ENCODE measurements at places on chromosomes 7 and 10.

- no peak for DNase-seq
These were observed 96.4 kb downstream of the CUX1 start for GRCh38 chr7:101913851-101914250.

DNA sequence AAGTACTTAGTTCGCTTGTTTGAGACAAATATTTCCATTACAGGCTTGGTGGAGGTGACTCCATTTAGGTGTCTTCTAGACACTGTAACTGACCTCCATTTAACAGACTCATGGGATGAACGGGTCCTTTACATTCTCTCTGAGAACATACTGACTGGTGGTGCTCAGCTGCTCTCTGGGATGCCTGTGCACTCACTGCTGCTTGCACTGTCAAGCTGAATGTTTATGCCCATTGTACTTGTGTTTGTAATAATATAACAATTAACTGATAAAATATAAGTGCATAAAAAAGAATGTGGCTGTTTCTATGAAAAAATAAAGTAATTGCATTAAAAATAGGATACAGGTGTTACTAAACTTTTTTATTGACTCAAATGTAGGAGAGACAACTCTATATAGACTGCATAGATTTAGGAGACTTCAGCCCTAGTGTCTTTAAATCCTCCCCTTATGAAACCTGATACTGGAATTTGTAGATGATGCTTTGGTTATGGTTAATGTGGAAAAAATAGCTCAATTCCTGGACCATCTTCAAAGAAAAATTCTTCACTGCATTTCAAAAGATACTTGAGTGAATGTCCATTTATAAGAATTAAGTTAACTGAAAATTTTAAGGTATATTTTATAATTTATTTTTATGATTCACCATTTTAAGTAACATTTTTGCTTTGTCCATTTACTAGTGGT lies 85.4 kb downstream of the CDK14 start:
- no peak for DNase-seq

- no peak for DNase-seq
These were observed 707.2 kb downstream of the PARD3 start for GRCh38 chr10:34107626-34108516.

- DNase-seq = peak; percentile 63
These were observed 139.3 kb upstream of the COBL start for GRCh38 chr7:51455948-51456347.

DNA sequence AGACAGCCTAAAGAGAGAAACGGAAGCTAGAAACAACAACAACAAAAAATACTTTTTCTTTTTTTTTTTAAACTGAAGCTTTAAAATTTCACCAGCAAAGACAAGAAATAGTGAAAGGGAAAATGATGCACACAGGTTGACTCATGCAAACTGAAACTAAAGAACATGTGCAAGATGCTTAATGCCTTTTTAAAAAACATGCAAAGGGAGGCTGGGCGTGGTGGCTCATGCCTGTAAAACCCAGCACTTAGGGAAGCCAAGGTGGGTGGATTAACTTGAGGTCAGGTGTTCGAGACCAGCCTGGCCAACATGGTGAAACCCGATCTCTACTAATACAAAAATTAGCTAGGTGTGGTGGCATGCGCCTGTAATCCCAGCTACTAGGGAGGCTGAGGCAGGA lies 15.1 kb upstream of the CUBN start:
- DNase-seq = no peak

- DNase-seq = no peak
These were observed 147.9 kb downstream of the CPEB3 start for GRCh38 chr10:92142949-92143348.

GRCh38 chr7:140300243-140301136 lies 97.8 kb downstream of the SLC37A3 start:
- no peak for DNase-seq

- no peak for DNase-seq
These were observed 534 bp downstream of the PSMA2 start for GRCh38 chr7:42931447-42931833.

DNA sequence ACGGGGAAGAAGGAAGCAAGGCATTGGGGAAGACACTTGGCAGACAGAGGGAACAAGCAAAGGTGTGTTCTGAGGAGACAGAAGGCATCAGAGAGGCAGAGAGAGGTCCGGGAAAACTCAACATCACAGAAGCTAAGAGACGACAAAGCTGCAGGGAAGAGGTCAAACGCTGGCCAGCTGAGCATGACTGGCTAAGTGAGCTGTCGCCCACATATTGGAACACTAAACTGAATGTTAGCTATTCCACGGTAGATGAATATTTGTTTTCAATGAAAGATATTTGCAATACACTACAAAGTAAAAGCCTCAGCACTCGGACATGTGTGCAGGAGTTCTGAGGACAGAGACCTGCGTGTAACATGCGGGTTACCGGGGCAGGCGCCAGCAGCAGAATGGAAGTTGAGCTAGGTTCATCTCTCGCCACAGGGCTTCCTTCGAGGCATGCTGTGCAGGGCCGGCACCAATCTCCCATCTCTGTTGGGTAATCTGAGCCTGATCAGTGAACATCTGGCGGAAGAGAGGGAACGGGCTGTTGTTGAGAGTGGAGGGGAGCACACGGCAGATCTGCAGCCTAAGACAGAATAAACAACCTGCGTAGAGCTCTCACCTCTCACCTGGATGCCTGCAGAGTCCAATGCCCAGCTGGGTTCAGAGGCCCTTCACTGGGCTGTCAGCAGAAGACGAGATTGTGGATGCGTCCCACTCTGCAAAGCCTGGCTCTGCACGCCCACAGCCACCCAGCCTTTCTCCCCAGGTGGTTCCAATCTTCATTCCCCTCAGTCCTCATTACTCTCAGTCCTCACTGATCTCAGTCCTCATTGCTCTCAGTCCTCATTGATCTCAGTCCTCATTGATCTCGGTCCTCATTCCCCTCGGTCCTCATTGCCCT lies 35.9 kb downstream of the INSIG1 start:
- no peak for DNase-seq

GRCh38 chr10:32501906-32502305 lies 56.0 kb downstream of the CCDC7 start:
- no peak for DNase-seq

- DNase-seq = no peak
These were observed 91.2 kb downstream of the CSTF2T start for GRCh38 chr10:51608211-51608610.

GRCh38 chr7:156222151-156222550 lies 409.9 kb upstream of the SHH start:
- no peak for DNase-seq

GRCh38 chr10:63697956-63698786 lies 177.0 kb downstream of the REEP3 start:
- no peak for DNase-seq

- DNase-seq = no peak
These were observed 14.3 kb downstream of the PTPRE start for GRCh38 chr10:127921075-127921752.

- no peak for DNase-seq
These were observed 216.1 kb downstream of the SKIDA1 start for GRCh38 chr10:21309427-21309826.

- DNase-seq = no peak
These were observed 300 bp downstream of the ARHGAP21 start for GRCh38 chr10:24723386-24723787.

GRCh38 chr10:17348501-17349349 lies 105.7 kb downstream of the ST8SIA6 start:
- peak; percentile 50 for DNase-seq
